ENCODE measurements at places on chromosomes 7 and 10. TPM values are rescaled to one million over a fixed set of nuclear protein-coding genes. Genes with fewer than 3 reads are reported as not detected.

ITPRID1 gene
- total RNA-seq: 25.0 TPM

ZNF239 gene
- 2.6 TPM for total RNA-seq

SLC26A5 gene
- total RNA-seq: not detected

CDC14C gene
- 2.6 TPM for total RNA-seq

WNT8B gene
- 0.72 TPM for total RNA-seq

COL17A1 gene
- 175 TPM for total RNA-seq

JAZF1 gene
- 16.1 TPM for total RNA-seq

CHN2 gene
- total RNA-seq: 20.2 TPM

EBLN1 gene
- total RNA-seq: 3.6 TPM

NSUN6 gene
- 17.8 TPM for total RNA-seq

NOBOX gene
- not detected for total RNA-seq

VSIR gene
- total RNA-seq: 19.0 TPM

ELN gene
- total RNA-seq: 583 TPM

ZNF679 gene
- total RNA-seq: not detected

PON1 gene
- 0.24 TPM for total RNA-seq

PRLHR gene
- total RNA-seq: 1.4 TPM

GIMAP1 gene
- 4.1 TPM for total RNA-seq

GHRHR gene
- total RNA-seq: 2.4 TPM

FGL2 gene
- 45.5 TPM for total RNA-seq

ARHGAP19 gene
- 15.2 TPM for total RNA-seq

ITGB8 gene
- 51.3 TPM for total RNA-seq

FGFR2 gene
- total RNA-seq: 204 TPM

PRPS1L1 gene
- total RNA-seq: 3.9 TPM

LIPM gene
- total RNA-seq: not detected

PLEKHS1 gene
- 2.2 TPM for total RNA-seq

ARMC3 gene
- 2.2 TPM for total RNA-seq

FAM237B gene
- 1.7 TPM for total RNA-seq

C10orf53 gene
- 1.2 TPM for total RNA-seq

CALML3 gene
- not detected for total RNA-seq

CFAP43 gene
- total RNA-seq: 1.7 TPM

CYP3A5 gene
- total RNA-seq: 25.8 TPM

TEX47 gene
- total RNA-seq: 1.2 TPM

OR2A14 gene
- total RNA-seq: 3.4 TPM

SFRP4 gene
- 3.4 TPM for total RNA-seq

CEP55 gene
- 8.7 TPM for total RNA-seq

TFPI2 gene
- total RNA-seq: 27.7 TPM

MYPN gene
- total RNA-seq: 1.4 TPM

LIPF gene
- 5.5 TPM for total RNA-seq

AKR1E2 gene
- total RNA-seq: 59.0 TPM
